ENCODE measurements at places on chromosomes 4 and X.

DNA sequence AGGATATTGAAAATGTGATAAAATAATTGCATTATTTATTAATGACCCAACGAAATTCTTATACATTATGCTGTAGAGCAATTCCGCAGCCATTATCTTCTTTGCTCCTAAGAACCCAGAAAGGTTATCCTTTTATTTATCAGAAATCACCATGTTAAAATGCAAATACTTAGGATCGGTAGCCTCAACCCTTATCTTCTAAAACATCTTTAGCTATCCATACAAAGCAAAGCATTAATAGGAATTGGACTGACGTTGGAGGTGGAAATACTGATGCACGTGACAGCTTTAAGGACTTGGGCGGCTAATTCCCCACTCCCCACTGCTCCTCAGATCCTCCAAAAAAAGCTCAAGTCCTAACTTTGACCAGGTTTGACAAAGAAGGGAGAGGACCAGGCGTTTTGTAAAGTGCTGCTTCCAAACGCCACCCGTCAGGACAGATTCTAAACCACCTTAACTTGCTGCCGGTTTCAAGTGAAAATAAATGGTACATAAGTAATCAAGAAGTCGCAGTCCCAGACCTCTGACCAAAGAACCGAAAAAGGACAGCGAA is 539 bp upstream of the SPCS3 start:
- no peak for DNase-seq

GRCh38 chrX:106734827-106735226 is 8.3 kb downstream of the RNF128 start:
- no peak for DNase-seq

GRCh38 chr4:123421227-123421936 is 24.8 kb downstream of the SPRY1 start:
- no peak for DNase-seq

GRCh38 chrX:79630033-79631009 is 263.2 kb upstream of the ITM2A start:
- peak; percentile 5 for DNase-seq

- no peak for DNase-seq
These were observed 114.2 kb downstream of the PALLD start for GRCh38 chr4:168610911-168611530.

- DNase-seq = peak; percentile 53
These were observed 12.4 kb downstream of the EPGN start for GRCh38 chr4:74320559-74321118.

DNA sequence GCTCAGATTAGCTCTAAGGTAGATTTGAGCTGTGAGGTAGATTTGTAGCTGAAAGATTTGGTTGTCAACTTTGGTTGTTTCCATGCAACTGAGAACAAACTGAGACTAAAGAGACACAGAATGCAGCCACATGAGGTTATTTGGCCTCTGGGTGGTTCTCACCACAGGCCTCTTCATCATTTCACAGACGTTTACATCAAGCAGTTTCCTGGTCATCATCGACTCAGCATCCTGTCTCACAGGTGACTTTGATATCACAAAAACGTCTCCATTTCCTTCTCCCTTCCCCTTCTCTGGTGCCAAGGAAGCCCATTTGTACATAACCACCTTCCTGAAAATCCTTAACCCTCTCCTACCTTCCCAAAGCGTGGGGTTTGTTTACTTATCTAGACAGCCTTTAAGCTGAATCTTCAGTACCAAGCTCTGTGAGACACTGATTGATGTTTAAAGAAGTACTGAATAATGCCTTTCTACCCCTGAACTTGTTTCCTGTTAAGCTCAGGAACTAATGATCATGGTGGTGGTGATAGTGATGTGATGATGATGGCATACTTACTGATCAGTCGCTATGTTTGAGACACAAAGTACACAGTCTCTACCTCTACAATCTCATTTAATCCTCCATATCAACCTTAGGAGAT is 81.9 kb downstream of the FAM114A1 start:
- no peak for DNase-seq

DNA sequence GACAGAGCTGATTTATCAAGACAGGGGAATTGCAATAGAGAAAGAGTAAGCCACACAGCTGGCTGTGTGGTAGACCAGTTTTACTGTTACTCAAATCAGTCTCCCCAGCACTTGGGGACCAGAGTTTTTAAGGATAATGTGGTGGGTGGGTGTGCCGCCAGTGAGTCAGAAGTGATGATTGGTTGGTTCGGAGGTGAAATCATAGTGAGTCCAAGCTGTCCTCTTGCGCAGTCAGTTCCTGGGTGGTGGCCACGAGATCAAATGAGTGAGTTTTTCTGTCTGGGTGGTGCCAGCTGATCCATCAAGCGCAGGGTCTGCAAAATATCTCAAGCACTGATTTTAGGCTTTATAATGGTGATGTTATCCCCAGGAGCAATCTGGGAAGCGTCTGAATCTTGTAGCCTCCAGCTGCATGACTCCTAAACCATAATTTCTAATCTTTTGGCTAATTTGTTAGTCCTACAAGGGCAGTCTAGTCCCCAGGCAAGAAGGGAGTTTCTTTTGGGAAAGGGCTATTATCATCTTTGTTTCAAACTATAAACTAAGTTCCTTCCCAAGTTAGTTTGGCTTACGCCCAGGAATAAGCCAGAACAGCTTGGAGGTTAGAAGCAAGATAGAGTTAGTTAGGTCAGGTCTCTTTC is 44.0 kb upstream of the PPP1R2C start:
- no peak for DNase-seq

DNA sequence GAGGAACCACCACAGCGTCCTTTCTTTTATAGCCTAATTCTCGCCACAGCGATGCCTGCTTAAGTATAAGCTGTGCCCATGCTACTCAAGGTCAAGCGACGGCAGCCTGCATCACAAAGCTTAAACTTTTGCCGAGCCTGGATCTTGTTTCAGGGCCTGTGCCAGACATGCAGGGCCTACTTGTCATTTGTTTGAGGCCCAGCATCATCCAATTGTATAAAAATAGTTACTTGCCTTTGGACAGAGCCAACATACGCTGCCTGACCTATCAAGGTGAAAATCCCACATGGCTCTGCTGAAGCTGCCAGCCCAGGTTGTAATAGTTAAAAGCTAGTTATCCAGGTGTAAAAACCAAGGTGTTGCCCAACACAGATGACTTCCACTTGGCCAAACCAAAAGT is 107.1 kb downstream of the TMEM131L start:
- no peak for DNase-seq

GRCh38 chr4:17142232-17142711 is 243.8 kb upstream of the LDB2 start:
- no peak for DNase-seq

DNA sequence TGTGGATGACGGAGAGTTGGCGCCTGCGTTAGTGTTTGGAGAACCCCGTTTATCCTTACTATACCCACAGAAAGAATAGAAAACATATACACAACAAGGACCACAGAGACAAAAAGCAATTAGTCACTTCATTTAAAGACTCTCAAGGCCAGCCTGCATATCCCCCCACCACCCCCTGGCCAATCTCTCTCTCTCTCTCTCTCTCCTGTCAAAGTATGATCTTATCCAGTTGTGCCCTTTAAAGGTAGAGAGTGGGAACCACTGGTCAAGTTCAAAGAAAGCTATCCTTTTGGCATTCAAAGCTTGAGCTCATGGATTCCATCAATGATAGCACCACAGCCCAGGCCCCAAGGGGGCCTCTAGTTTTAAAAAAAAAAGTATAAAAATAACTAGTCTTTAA is 180.3 kb upstream of the MBNL3 start:
- DNase-seq = no peak

- no peak for DNase-seq
These were observed 74.1 kb downstream of the SMARCA1 start for GRCh38 chrX:129449148-129449547.

DNA sequence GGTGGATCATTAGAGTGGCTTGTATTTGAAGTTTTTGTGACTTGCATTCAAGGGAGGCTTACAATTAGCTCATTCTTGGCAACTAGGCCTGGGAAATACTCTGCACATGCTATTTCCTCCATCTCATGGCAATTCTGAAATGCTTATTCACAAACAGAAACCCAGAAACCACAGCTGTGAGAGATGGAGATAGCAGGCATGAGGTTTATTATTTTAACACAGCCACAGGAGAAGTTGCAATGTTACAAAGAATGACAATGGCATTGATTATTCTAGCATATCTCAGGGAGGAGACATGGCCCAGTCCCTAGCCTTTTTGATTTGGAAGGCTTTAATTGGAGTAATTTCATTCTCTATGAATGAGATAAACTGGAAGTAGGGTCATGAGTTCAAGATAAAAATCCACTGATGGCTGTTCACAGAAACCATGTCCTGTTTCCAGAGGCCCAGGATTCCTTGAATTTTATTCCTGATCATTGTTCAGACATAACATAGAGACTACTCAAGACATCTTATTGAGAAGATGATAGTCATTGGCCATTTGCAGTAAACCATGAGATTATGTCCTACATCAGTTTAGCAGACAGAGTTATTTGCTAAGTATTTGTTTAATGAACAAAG is 123.9 kb downstream of the MID1 start:
- DNase-seq = no peak

DNA sequence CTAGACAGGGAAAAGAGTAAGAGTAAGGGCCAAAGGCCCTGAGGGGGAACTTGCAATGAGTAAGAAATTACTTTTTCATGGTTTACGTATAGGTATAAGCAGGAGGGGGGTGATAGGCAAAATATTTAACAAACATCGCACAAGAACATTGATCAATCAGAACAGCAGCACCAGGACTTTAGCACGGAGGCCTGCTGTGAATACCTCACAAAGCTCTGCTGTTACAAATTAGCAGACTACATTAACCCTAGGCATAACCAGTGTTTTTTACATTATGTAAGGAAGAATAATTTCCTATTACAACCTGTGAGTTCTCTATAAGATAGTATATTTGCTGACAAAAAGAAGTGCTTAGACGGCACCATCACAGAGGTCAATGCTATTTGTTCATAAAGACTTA is 44.9 kb downstream of the PPARGC1A start:
- no peak for DNase-seq

DNA sequence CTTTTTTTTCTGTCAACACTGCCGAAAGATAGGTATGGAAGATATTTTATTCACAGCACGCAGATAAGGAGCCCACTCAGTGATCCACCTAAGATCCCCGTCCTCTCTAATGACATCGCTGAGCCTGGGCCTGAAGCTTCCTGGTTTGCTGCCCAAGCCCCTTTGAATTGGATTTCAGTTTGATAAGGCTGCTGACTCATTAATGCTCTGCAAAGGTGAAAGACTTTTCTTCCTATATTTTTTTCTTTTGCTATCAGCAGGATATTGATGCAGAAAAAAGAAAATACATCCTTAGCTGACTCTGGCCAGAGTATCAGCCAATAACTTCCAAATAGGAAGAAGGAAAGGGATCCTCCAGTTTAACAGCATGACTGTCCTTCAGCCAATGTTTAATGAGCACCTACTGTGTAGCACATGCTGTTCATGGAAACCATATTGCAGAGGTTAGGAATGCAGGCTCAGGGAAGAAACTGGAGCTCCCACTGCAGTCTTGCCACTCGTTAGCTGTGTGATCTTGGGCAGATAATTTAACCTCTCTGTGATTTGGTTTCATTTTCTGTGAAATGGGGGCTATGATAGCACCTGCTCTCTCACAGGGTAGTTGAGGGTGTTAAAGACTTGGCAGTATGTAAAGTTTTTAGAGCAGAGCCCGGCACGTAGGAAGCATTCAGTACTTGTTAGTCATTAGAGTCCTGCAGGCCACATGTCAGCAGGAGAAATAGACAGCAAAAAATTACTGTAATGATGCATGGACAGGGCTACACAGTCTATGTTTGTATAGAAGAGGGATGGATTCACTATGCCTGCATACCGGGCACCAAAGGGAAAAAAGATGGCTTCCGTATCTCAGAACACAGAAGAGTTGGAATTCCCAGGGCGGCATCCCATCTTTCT is 39.3 kb downstream of the EVC start:
- no peak for DNase-seq

DNA sequence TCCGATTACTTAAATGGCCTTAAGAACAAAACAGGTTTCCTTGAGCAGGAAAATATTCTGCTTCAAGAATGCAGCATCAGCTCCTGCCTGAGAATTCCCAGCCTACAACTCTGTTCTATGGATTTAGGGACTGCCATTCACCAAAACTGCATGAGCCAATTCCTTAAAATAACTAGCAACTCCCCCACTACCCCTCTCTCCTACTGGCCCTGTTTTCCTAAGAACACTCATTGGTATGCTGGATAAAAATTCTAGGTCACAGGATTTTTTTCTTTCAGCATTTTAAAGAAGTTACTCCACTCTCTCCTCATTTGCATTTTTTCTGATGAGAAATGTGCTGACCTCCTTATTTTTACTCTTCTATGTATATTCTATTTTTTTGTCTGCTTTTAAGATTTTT is 347.1 kb downstream of the IDS start:
- no peak for DNase-seq

- no peak for DNase-seq
These were observed 55.3 kb downstream of the MBNL3 start for GRCh38 chrX:132433551-132433950.

DNA sequence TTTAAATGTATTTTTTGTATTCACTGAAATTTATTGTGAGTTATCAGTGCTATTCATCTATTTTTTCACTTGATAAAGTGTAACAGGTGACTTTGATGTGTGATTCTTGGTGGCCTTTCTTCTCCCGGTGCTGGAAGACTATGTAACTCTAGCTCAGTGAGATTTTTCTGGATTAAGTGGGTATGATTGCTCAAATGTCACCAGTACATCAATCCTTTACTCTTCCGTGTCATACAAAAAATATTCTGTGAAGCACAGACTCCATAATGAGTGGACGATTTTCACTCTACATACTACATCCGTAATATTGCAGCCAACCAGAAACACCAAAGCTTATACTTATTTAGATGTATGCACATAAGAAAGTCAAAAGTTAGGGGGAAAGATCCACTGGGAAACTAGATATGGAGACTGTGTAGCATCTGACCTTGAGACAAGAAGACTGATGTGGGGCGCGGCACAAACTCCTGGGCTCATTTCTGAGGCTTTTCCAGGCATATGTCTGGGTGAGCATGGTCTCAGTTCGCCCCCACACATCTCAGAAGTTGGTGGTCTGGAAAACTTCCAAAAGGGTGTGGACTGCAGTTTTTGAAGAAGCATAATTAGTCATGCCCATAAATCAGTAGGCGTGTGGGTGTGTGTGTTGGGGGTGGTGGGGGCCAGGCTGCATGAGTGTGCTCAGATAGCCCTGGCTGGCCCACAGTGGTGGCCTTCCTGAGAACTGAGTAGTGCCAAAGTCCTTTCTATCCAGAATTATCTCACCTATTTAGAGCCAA is 53.9 kb upstream of the TENM3 start:
- DNase-seq = no peak

DNA sequence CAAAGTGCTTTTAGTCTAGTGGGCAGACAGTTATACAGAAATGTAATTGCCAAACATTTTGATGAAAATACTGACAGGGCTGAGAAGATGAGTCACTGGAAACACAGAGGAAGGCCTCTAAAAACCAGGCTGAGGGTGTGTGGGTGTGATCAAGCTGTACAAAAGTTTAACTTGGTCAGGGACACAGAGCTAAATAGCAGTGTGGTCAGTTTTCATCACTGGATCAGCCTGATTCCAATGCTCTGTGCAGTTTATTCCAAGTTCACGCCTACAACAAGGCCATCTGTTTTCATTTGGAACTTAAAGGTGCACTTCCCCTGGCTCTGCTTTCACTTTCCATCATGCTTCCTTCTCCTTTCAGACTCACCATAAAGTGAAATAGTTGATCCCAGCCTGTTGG is 10.6 kb downstream of the CENPVL3 start:
- DNase-seq = no peak

- no peak for DNase-seq
These were observed 175.5 kb upstream of the MAGEB16 start for GRCh38 chrX:35622601-35623000.

- peak; percentile 48 for DNase-seq
These were observed 6.5 kb downstream of the ZNF185 start for GRCh38 chrX:152904151-152905080.

GRCh38 chrX:74680391-74680790 is 66.0 kb upstream of the RLIM start:
- no peak for DNase-seq

Data from thyroid gland (tissue), 4 donors.